ENCODE measurements at places on chromosomes 13 and 19.

DNA sequence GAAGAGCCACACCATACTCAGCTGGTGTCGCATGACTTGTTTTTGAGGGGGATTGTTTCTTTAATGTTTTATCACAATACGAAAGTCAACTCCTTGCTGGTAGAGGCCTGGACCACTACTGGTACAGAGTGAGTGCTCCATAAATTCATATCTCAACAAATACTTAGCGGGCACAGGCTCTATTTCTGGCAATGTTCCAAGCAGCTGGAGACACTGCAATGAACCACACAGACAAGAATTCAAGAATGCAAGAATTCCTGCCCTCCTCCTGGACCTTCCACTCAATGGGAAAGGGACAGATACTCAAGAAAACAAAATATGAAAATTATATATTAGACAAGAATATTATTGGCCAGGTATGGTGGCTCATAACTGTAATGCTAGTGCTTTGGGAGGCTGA lies 5.1 kb upstream of the FXYD5 start:
- DNase-seq, result no peak

DNA sequence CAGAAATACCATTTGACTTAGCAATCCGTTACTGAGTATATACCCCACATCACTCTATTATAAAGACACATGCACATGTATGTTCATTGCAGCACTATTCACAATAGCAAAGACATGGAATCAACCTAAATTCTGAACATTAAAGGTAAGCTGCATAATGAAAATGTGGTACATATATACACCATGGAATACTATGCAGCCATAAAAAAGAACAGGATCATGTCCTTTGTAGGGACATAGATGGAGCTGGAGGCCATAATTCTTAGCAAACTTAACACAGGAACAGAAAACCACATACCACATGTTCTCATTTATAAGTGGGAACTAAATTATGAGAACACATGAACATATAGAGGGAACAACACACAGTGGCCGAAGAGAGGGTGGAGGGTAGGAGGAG lies 85.2 kb downstream of the NDFIP2 start:
- no peak for DNase-seq

GRCh38 chr19:14449321-14449720 lies 16.2 kb downstream of the PKN1 start:
- DNase-seq, result no peak

DNA sequence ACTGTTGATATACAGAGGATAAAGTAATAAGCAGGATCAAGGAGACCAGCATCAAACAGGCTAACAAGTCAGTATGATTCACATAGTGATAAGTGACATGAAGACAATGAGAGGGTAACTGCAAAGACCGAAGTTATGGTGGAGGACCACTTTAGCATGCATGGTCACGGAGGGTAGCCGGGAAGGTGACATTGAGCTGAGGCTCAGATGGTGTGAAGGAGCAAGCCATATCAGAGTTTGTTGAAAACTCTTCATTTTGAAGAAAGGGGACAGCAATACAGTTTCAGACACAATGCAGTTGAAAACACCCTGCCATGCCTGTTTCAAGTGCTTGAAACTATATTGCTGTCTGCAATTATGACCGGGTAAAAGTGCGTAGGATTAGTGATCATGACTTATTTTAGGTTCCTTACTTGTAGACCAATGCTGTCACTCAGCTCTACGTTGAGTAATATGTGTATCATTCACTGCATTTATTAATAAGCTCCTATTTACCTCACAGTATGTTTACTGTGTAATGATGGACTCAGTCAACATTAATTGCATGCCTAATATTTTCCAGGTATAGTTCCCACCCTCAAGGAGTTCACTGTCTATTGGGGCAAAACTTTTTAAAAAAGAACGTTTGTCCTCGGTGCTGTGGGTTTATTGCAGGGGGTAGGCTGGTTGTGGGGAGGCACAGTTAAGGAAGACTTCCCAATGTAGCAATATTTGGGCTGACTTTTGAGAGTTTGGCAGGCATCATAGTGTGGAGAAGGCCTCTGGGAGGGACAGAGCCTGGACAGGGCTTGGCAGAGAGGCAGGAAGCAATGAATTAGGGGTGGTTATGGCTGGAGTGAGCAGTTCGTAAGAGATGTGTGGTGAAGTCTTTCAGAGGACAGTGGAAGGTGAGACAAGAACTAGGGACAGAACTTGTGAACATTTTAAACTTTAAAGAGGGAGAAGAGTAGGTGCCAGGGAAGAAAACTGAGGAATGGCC lies 3.2 kb downstream of the UBAC2 start:
- no peak for DNase-seq

GRCh38 chr13:78402708-78403400 lies 200.5 kb downstream of the POU4F1 start:
- no peak for DNase-seq

DNA sequence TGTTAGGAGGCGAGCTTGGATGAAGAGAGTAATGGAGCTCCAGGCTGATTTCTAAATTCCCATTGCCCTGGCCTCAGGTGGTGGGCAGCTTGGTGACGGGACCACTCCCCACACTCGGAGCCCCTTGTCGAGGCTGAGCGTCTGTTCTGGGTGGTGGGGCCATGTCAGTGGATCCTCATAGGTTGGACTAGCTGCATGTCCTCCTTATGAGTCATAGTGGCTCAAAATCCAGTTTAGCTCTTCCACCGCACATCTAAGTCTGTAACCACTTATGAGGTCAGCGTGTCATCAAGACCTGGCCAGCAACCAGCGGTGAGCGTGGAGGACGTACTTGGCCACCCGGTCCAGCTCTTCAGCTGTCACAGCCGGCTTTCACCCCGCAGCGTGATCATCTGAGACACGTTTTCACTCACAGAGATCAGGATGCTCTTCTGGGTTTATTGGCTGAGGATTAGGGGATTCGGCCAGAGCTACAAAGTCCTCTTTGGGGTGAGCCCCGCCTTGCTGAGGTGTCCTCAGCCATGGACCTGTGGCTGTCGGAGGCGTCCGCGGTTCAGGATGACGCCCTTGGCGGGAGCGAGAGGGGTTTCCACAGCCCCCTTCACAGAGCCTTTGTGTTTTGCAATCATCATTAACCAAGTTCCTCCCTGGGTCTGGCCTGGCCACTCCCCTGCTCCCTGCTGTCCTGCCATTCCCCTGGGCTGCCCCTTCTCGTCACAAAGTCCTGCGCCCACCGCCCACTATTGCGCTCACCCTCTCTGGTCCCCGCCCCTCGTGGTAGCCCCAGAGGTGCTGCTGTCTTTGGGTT lies 41.9 kb downstream of the ADPRHL1 start:
- no peak for DNase-seq

GRCh38 chr19:56270676-56271075 lies 1.9 kb upstream of the EDDM13 start:
- DNase-seq, result no peak

DNA sequence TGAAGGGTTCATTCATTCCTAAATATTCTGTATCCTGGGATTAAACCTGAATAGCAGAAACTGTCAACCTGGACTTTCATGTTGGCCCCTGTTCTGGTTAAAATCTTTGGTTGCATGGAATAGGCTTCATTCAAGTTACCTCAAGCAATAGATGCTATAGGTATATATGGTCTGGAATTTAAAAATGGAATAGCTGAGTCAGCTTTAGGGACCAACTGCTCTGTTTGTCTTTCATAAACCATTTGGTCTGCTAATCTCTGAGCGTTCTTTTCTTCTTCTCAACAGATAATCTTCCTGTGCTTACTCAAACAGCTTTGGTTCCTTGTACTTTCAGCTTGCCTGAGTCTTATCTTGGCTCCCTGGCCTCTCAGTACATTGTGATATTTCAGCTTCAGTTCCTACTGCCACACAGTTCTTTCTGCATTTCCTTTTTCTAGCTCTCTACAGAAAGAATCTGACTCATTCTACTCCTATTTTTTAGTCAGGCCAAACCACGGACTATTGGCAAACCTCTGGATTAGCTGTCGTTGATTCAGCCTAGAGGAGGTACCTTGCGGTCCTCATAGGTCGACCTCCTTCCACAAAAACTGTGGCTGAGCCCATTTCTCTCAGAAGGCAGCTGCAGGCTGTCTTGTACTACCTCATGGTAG lies 35.9 kb upstream of the MAB21L1 start:
- DNase-seq, result no peak

GRCh38 chr19:31784671-31785101 lies 435.4 kb upstream of the TSHZ3 start:
- DNase-seq, result no peak
